GM18507 (cell line): ENCODE measurements at places on chromosomes 4 and X.
A peak's percentile ranks its signal among the peaks of the same experiment; 100 is the strongest.

DNA sequence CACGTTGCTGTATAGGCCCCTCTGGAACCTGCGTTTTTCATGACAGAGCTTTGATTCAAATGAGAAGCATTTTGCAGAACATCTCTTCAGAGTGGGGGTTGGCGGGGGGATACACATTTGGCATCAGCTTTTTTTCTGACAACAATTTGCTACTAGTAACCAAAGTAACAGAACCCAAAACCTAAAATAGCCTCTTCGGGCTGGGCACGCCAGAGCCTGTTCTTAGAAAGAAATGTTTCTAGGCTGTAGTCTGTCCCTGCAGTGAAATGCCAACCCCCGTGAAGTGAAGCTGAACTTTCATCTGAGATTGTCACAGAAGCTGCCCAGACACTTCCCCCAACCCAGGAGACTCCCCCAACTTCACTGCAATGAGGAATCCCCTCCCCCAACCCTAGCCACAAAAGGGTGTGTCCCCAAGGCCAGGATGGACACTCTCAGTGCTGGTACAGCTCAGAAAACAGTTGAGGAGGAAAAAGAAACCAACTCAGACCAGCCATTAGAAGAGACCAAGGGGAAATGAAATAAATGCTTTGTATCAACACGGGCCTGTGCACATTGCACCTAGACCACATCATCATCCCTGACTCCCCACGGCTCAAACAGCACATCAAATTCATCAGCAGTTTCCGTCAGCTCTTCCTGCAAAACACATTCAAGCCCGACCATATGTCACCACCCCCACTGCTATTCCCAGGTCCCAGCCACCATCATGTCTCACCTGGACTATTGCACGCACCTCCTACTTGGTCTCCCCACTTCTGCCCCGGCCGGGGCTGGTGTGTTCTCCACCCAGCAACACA is 8.4 kb upstream of the MAN2B2 start:
- no peak for DNase-seq

DNA sequence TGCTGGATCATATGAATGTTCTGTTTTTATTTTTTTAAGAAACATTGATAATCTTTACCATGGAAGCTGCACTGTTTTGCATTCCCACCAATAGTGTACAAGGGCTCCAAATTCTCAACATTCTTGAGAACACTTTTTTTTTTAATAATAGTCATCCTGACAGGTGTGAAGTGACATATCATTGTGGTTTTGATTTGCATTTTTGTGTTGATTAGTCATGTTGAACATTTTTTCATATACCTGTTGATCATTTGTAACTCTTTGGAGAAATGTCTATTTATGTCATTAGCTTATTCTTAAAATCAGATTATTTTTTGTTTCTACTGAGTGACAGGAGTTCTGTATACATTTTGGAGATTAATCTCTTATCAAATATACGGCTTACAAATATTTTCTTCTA is 408.5 kb downstream of the GLUD2 start:
- no peak for DNase-seq

DNA sequence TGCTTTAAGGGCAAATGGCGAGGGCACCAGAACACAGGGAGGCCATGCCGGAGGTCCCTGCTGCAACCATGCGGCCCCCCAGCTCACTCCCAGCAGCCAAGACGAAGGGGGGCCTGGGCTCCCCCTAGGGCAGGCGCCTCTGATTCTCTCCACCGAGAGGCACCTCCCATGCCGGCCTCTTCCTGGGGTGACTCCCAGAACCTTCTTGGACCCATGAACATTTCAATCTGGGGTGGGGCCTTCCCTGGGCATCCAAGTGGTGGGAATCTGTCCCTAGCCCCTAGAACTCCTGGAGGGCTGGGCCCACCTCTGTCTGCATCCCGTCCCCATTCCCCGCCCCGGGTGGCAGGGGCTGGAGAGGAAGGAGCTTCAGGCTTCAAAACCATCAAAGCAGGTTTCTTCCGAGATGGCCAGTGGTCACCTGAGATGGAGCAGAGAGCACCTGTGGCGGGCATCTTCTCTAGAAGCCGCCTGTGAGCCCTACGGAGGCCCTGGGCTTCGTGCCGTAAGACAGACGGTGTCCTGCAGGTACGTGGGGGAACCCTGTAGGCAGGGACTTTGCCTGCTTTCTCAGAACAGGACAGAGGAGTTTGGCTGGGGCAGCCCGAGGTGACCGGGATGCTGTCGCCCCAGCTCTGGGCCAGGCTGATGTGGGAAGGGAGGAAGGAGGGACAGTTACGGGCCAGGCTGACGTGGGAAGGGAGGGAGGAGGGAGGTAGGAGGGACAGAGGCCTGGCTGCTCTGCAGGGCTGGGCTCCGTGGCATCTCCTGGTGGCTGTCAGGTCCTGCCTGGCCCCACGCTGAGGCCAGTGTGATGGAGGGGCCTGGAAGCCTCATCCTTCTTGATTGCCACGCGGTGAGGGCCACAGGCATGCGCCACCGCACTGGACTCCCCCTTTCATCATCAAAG is 6.8 kb upstream of the SLC25A6 start:
- no peak for DNase-seq

DNA sequence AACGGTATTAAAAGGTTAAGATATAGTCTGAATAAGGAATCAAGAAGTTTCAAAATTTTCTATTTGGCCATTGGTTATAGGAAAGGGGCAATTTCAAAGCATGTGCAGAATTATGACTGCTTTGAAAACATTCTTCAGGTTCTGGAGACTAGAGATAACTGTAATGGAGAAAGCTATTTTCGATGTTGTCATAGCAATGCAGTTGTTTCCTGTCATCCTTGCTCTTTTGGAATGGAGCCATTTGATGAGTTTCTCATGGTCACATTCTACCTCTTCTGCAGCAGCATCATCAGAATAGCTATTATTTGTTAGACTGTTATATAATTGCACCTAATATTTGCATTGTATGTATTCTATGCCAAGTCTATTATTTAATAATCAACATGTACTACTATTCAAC is 368.2 kb upstream of the NR3C2 start:
- no peak for DNase-seq

GRCh38 chrX:35842674-35843073 is 44.5 kb downstream of the MAGEB16 start:
- DNase-seq, result no peak

DNA sequence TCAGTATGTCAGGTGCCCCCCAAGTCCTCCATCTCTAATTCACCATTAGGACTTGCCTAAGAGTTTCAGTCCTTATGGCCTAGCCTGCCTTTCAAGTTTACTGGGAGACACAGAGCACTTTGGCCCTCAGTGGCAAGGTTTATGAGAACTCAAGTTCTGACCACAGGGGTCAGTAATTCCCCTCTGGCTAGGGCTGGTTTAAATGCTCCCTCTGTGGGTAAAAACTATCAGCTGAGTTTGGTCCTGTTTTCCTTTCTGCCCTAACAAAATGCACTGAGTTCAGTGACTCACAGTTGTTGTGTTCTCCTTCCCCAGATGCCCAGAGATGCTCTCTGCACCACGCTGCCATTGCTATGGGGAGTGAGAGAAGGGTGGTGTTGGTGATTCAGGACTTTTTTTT is 163.2 kb downstream of the RELL1 start:
- no peak for DNase-seq

DNA sequence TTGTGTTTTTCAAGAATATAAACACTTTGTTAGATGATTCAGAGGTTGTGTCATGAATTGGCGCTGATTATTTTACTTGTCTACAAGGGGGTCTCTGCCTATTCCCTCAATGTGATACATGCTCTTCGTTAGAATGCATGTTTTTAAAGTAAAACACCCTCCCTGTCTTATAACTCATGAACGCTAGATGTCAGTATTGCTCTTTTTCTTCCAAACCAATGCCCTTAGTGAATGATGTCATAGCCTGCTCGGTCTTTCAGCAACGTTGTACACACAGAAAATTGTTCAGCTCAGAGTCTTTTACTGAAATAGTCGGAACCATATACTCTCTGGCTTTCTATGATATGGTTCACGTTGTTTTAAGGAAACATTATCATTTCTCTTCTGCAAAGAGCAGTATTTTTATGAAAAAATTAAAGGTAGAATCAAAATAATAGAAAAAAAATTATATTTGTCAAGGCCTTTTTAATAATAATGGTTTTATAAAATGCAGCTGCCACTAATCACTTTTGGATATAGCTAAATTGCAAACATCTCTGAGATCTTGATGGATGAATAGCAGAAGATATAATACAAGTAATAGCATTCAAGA is 292.9 kb downstream of the TLL1 start:
- peak; percentile 15 for DNase-seq

DNA sequence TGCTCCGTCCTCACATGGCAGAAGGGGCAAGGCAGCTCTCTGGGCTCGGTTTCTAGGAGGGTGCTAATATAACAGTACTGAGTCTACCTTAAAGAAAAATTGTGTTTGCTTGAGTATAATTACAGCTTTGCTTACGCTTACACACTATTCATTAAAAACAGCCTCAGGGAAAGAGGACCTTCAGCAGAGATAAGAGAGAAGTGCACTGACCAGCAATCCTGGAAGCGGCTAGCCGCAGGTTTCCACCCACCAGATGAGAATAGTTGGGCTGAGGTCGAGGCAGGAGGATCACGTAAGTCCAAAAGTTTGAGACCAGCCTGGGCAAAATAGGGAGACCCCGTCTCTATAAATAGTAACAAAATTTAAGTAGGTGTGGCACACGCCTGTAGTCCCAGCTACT is 15.2 kb upstream of the MRFAP1 start:
- DNase-seq, result no peak

DNA sequence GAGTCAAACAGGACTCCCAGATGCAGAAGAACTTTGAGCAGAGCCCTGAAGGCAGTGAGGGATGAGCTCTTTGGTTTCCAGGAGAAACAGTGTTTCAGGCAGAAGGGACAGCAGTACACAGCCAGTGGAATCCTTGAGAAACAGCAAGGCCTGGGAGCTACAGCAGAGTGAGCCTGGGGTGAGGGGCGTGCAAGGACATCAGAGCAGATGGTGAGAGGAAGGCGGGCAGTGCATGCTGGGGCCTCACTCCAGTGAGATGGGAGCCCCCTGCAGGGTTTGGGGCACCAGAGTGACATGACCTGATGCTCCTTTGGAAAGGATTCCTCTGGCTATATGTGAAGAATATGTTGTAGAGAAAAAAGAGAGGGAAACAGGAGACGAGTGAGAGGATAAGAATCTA is 98.1 kb upstream of the EGFL6 start:
- no peak for DNase-seq

- no peak for DNase-seq
Observed at GRCh38 chr4:84455697-84456096, 43.4 kb downstream of the NKX6-1 start.

DNA sequence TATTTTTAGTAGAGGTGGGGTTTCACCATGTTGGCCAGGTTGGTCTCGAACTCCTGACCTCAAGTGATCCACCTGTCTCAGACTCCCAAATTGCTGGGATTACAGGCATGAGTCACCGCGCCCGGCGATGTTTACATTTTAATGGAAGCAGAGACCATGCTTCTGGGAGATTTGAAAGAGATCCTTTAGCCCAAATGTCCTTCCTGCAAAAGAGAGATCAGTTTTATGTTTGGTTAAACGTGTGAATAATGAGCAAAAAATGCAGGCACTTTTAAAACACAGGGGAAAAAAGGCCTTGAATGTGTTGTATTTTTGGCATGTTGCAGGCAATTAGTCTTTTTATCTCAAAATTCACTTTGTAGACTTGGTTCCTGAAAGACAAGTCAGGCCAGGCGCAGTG is 95.8 kb upstream of the ELOVL6 start:
- no peak for DNase-seq

GRCh38 chr4:55757356-55757952 is 62.1 kb upstream of the EXOC1L start:
- no peak for DNase-seq

- DNase-seq, result no peak
Observed at GRCh38 chr4:119736559-119736958, 108.0 kb upstream of the PDE5A start.

- no peak for DNase-seq
Observed at GRCh38 chr4:114598191-114599121, at the start of gene UGT8. TSS of gene UGT8 (plus strand) at chr4:114598807. CDS start at chr4:114622881, 24,074 bp downstream.

DNA sequence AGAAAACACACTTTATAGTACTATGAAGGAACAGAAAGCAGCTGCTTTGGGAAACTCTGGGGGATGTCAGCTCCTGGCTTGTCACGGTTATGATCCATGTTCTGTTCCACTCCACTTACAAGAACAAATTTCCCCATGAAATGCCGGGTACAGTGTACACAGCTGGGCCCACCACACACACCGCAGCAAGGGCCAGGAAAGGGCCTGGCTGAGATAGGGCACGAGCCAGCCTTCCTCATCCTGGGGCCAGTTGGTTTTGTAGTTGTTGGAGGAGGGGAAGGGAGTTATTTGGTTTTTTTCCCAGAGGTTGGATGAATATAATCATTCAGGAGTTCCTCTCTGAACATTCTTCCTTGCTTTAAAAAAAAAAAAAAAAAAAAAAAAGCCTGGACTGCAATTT is 56.8 kb downstream of the SEPSECS start:
- no peak for DNase-seq

- no peak for DNase-seq
Observed at GRCh38 chrX:46208225-46208854, 336.9 kb downstream of the ZNF674 start.

GRCh38 chrX:44483965-44484606 is 58.6 kb downstream of the FUNDC1 start:
- DNase-seq, result no peak

GRCh38 chr4:16109256-16109655 is 25.4 kb upstream of the PROM1 start:
- DNase-seq, result no peak

DNA sequence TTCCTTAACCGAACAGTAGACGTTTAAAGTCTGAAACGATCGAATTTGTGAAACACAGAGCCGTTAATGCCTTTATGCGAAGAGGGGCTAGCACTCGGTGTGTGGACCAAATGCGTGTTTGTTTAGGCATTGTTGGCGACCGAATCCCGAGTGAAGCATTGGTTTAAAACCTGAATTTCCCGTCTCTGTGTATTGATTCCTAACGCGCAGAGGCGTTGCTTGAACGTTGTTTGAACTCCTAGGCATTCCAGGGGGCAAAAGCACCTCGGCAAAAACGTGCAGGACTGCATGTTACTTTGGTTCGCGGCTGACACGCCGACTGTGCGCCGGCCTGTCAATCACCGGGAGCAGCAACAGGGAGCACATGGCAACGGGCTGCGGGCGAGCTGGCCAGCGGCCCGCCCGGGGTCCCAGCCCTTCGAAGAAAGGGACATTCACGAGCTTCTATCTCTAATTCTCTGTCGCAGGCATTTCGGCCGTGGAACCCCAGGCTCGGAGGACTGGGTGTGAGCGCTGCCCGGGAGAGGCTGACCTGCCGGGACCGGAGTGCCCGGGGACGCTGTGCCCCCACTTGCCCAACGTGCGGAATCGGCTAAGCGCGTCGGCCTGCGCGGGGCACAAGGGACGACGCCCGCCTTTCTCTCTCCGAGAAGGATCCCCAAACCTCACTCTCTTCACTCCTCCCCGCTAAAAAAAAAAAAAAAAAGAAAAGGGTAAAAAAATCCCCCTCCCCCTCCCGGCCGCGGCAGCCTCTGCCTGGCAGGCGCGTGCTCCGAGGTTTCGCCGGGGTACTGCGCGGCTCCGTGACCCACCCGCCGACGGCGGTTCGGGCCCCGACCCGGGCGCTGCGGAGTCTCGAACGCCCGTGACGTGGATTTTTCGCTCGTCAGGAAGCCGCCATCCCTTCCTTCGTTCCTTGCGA is 810 bp downstream of the SPRY1 start:
- DNase-seq, result no peak

- DNase-seq, result no peak
Observed at GRCh38 chr4:116469582-116469981, 615.8 kb downstream of the TRAM1L1 start.
